ENCODE measurements at places on chromosomes 1 and 21.

DNA sequence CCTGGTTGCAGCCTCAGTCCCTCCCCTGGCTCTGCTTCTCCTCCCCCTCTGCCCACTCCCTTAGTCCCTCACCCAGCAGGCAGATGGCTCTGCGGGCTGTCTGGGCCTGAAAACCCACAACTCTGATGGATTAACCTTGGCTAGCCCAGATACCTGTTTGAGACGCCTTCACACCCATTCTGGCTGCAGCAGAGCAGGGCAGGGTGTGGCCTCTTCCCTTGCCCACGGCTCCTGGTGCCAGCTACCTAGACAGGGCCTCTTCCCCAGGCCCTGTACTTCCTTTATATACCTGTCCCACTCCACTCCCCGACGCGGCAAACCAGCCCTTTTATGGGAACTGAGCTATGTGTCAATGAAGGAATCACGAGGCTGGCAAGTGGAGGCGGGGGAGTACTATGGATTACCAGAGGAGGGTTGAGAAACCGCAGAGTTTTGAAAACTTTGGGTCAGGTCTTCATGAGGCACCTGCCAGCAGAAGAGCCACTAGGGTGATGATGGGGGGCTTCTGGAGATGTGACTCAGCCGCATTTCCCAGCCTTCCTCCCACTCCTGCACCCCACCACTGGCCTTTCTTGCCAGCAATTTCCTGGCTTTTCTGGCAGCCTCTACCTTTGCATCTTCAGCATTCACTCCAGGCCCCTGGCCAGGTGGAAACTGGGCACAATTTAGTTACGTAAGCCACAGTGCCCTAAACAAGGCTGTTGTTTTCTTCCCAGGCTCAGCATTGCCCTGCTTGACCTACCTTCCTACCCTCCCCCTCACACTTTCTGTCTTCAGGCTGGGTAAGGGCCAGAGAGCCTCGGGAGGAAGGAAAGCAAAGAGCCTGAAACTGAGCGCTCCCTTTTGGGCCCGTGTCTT, at the start of gene CHI3L1:
Gene CHI3L1, minus strand, starts transcription at position 259 of the 858 bp plus-strand sequence. Its CDS starts 81 bp downstream, at position 178.
- peak; percentile 51 for DNase-seq

- DNase-seq = no peak
Observed at GRCh38 chr1:98232678-98233077, 311.8 kb upstream of the DPYD start.

DNA sequence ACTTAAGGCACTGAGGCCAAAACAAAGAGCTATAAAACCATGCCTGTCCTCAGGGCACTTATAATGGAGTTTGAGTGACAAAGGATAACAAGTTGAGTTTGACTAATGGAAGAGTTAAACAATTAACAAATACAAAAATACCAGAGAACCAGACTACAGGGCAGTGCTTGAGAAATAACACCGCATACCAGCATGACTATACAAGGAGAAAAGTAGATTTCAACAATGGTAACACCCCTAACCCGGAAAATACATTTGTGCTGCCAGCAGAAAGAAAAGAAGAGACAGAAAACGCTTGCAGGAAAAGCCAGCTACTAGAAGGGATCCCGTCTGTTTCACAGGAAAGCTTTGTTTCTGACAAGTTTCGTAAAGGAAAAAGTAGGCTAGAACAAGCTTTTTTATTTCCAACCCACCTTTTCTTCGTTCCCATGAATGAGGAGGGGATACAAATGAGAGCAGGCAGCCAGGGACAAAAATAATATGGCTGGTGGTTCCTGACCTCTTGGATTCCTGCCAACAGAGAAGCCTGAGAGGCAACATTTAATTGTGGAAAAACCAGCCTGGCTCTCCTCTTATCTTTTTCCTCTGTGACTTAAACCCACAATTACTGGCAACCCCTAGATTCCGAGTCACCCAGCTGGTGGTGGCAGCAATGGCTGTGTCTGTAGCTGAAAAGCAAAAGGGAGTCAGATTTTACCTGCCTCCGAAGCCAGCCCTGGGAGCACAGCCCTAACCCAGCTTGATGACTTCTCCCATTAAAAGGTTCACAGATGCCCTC, 56.5 kb downstream of the WLS start:
- DNase-seq = peak; percentile 23

- DNase-seq = no peak
Observed at GRCh38 chr1:42433369-42433768, 22.5 kb downstream of the ZMYND12 start.

- no peak for DNase-seq
Observed at GRCh38 chr1:30661311-30661710, 62.1 kb downstream of the MATN1 start.

GRCh38 chr1:28950449-28950848, 36.1 kb downstream of the EPB41 start:
- no peak for DNase-seq

- no peak for DNase-seq
Observed at GRCh38 chr21:46454142-46454541, 4.5 kb upstream of the DIP2A start.

DNA sequence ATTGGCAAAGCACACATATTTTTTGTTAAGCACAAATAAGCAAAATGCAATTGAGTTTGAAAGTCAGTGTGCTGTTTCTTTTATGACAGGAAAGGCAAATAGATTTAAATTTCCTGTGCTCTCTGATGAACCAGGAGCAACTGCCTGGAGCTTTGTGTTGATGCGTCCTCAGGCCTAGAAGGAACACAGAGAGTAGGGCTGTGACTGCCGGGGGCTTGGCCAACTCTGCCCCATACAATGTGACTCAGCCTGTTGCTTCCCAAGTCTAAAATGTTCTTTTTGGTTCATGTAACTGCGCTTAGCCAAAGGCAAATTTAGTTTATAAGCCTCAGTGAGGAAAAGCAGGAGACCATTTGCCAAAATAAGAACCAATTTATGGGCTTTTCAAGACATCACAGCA, 37.5 kb downstream of the TOR1AIP2 start:
- DNase-seq = no peak

DNA sequence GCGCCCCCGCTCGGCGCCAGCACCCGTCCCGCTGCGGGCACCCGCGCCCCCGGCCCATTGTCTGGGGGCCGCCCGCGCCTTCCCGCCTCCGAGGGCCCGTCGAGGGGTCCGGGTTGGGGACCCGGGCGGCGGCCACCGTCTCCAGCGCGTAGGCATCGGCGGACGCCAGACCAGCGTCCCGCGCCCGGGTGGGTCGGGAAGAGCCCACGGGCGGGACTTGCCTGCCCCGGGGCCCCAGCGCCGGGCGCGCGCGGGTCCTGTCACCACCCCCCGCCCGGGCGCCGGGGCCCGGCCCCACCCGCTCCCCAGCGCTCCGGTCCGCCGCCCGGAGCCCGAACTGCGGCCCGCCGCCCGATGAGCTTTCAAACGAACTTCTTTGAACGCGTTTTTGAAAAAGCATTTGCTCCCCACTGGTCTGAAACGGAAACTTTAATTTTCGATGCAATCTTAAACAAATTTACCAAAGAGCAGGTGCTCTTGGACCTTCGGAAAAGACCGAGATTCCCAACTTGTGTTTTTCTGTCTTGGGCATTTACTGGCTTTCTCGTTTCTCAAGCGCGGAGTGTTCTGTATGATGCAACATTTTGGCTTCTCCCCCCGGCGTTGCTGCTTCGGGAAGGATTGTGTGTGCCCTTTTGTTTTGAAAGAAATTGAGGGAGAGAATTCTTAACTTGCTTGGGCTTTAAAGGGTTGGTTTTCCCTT, 615 bp downstream of the CLIC4 start:
- peak; percentile 76 for DNase-seq

- no peak for DNase-seq
Observed at GRCh38 chr1:12168451-12169160, 1.8 kb downstream of the TNFRSF1B start.

DNA sequence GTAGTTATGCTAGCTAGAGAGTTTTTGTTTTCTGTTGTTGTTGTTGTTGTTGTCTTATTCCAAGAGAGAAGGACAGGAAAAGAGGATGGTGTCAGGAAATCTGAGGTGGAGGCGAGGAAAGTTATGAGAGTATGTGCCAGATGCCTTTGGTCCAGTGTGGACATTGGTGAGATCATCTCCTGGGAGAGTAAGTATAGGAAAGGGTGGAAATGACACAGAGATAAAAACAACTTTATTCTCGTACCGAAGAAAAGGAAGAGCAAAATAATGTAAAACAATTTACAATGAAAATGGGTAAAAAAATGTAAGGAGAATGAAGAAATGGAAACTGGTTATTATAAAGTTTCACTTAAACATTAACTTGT, 97.4 kb upstream of the ADGRL2 start:
- no peak for DNase-seq

- DNase-seq = peak; percentile 82
Observed at GRCh38 chr1:55215194-55216021, at the start of gene USP24. Gene USP24, minus strand, starts transcription at chr1:55215364. Its CDS starts 251 bp downstream, at chr1:55215113.

DNA sequence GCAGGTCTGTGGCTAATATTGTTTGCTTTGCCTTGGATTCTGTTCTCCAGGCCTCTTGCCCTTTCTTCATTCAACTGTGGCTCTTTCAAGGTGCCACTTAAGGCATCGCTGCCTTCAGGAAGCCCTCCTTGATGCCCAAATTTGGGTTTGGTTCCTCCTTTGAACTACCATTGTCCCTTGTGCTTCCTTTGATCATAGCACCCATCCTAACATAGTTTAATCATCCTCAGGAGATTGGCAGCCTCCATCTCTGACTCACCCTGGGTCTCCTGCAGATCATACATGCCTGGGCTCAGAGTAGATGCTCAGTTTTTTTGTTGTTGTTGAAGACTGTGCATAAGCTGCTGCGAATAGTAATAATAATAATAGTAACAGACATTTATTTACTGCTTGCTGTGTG, 54.4 kb upstream of the ACOT11 start:
- no peak for DNase-seq

DNA sequence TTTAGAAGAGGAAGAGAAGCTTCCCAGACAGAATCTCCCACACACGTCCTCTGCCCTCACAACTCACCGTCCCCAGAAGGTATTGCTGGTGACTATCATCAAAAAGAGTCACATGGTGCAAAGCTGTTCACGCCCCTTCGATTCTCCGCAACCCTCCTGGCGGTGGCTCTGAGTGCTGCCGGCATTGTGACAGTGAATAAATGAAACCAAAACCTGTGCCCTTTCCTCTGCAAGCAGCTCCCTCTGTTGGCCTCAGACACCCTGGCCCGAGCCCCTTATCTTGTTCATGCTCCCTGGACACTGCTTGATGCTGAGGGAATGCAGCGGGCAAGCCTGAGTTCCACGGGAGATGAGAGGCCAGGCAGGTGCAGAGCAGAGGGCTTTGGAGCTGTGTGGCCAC, 510.3 kb downstream of the NPHP4 start:
- no peak for DNase-seq

DNA sequence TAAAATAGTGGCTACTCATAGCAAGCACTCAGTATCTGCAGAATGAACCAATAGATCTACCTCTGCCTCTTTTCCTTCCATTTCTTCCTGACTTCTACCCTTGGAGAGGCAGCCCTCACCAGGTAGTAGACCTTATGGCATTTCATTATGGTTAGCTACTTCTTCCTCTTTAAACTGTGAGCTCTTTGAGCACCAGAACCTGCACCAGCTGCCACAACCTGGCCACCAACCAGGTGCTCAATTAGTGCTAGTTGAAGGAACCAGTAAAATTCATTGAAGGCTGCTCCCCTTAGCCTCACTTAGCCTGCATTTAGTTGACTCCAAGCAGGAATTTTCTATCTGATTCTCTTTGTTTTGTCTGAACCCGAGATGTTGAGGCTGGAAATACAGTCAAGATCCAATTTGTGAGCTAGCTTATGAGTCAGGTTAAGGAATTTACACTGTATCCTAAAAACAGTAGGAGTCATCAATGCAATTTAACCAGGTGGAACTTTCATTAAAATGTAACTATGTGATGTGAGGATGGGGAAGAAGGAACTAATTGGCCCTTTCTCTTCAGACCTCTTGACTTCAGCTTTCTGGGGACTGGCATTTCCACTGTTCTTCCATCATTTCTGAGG, 81.5 kb upstream of the UBE2U start:
- no peak for DNase-seq

DNA sequence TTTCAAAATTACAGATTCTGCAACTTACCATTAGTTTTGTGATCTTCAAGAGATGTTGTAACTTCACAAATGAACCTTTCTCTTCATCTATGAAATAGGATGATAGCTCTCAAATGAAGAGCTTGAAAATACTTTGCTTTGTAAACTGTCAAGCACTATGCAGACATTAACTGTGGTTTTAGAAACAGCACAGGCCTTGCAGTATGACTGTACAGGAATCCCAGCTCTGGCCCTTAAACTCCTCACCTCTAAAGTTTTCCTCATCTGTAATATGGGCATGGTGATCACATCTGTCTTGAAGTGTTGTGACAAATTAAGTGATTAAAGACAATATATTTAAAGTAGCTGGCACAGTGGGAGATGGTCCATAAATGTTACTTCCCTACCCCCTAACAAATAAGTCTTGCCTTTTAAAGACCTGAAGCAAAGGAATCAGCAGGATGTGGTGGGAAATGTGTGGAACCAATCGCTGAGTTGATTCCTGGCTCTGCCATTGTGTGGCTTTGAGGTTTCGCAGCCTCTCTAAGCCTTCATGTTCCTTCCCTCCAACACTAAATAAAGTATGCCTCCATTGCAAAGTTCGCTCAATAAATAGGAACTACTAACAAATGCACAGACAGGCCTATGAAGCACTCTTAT, 5.5 kb upstream of the PTP4A2 start:
- no peak for DNase-seq

- no peak for DNase-seq
Observed at GRCh38 chr1:158101927-158102326, 78.8 kb upstream of the CD1D start.

GRCh38 chr1:180278194-180278515, 48.1 kb downstream of the LHX4 start:
- no peak for DNase-seq

GRCh38 chr1:46616277-46617107, at the start of gene MOB3C:
Gene MOB3C, minus strand, starts transcription at chr1:46616811. Its CDS starts 3,490 bp downstream, at chr1:46613321.
- DNase-seq = peak; percentile 63

GRCh38 chr21:36156815-36157670, at the start of gene DOP1B:
Gene DOP1B, plus strand, starts transcription at chr21:36156824. Its CDS starts 7,910 bp downstream, at chr21:36164734.
- DNase-seq = no peak

DNA sequence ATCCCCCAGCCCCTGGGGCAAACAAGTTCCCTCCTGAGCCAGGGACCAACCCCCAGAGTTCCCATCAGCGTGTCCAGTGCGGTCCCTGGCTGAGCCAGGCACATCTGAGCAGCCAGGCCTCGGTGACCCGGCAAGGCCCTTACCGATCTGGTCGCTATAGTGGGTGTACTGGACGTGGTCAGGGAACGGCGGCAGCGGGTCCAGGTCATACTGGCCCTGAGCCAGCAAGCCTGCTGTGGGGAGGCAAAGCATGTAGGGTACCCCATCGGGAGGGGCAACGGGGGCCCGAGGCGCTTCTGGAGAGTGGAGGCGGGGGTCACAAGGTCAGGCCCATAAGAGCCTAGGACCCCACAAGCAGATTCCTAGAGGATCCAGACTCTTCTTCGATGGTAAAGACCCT, 3.5 kb downstream of the MFAP2 start:
- DNase-seq = no peak
